Glutamatergic neuron (in vitro differentiated cells): ENCODE measurements at places on chromosomes 7 and 10.

DNA sequence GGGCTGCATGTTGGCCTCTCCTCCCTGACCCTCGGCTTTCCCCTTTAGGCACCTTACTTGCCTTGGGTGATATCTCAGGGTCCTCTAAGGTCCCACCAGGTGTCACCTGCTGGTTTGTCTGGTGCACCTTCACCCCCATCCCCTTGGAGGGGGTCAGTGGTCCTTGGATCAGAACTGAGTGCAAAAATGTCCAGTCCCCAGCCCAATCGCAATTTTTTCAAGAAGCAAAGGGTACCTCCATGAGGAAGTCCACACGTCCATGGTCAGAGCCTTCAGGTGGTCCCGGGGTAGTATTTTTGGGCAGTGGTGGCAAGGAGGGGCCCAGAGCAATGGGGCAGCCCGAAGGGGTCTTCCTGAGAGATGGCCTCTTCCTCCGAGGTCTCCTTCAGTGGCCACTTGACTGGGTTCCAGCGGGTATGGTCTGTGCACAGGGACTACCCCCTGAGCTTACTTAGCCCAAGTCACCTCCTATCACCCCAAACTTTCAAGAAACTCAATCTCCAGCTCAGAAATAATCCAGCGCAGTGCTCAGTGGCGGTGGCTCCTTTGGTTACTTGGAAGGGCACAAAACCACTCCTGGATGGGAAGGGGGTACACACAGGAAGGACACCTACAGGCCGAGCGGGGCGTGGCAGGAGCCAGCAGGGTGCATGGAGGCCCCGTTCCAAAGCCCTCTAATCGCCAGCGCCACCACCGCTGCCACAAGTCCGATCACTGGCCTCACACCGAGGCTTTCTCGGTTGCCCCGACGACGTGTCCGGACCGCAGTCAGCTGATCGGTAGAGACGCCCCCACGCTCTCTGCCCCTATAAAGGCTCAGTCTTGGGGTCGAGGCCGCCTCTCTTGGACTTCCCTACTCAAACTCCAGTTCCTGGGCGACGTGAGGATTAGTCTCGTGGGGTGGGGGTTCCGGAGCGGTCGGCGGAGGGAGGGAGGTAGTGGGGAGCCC, 4.5 kb downstream of the SAP25 start:
- peak; percentile 70 for DNase-seq

DNA sequence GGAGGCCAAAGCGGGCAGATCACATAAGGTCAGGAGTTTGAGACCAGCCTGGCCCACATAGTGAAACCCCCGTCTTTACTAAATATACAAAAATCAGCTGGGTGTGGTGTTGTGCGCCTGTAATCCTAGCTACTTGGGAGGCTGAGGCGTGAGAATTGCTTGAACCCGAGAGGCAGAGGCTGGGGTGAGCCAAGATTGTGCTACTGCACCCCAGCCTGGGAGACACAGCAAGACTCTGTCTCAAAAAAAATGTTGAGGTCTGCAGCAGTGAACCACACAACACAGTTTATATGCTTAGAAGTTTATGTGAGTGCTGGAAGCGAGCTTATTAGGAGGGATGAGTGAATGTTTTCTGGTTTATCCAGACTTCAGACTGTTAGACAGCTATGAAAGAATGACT, 10.4 kb downstream of the LHPP start:
- DNase-seq, result no peak

GRCh38 chr7:110877016-110877415, 213.9 kb upstream of the LRRN3 start:
- no peak for DNase-seq

GRCh38 chr10:97801422-97801821, 29.6 kb upstream of the SFRP5 start:
- no peak for DNase-seq

GRCh38 chr7:21972397-21972784, 26.7 kb upstream of the CDCA7L start:
- DNase-seq, result no peak

GRCh38 chr7:91512958-91513357, 248.7 kb downstream of the FZD1 start:
- no peak for DNase-seq

GRCh38 chr7:143387156-143387975, 6.2 kb downstream of the ZYX start:
- DNase-seq, result no peak

DNA sequence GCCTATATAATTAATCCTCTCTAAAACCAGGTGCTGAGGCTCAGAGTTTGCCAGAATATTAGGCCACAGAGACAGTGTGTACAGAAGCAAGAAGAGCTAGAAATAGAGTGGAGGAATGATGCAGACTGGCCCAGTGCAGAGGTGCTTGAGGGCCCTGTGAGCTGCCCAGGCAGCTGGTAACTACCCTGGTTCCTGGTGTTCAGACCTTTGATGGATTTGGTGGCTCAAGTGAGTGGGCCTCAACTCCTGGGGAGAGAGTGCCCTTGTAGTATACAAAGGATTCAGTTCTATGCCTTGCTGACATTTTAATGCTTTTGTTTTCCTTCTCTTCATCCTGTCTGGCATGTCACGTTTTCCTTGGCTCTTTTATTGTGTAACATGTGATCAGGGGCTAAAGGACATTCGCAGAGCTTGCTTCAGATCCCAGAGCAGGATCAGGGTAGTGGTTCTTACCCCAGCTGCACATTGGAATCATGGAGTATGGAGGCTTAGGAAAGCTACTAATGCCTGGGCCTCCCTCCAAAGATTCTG, 20.0 kb downstream of the LRRC4 start:
- DNase-seq, result no peak

GRCh38 chr7:143417734-143418383, 9.2 kb upstream of the EPHA1 start:
- DNase-seq, result no peak

GRCh38 chr10:120007261-120007660, 114.7 kb downstream of the SEC23IP start:
- no peak for DNase-seq

- no peak for DNase-seq
Observed at GRCh38 chr10:127498087-127498486, 51.0 kb upstream of the NPS start.

DNA sequence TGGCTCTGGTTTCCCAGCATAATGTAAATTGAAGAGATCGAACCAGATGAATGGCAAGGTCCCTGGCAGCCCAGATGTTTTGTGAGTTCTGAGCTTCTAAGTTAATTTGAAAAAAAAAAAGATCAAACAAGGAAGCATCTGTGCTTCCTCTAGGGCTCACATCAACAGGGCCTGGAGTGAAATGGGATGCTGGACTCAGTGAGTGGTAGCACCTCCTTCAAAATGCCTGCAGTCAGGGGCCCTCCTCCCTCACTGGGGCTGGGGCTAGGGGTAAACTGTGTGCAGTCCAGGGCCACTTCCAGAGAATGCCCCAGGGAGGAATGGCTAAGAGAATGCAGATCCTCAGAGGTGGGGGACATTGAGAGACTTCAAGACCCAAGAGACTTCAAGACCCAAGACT, 6.0 kb upstream of the CUEDC2 start:
- no peak for DNase-seq

GRCh38 chr7:28263622-28264271, 83.2 kb upstream of the JAZF1 start:
- no peak for DNase-seq

DNA sequence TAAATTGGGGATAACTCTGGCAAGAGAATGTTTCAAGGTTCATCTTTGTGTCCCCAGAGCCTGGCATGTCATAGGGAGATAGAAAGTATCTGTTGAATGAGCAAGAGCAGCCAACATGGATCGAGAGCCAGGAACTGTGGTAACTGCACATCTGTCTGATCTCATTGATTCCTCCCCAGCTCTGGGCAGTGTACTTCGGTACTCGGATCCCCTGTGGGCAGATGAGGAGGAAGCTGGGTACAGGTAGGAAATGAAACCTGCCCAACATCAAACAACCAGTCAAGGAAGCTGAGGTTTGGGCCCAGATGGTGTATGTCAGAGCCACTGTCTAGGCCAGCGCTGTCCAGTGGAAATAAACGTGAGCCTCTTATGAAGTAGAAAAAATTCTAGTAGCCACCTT, 76.4 kb downstream of the GRK5 start:
- no peak for DNase-seq

DNA sequence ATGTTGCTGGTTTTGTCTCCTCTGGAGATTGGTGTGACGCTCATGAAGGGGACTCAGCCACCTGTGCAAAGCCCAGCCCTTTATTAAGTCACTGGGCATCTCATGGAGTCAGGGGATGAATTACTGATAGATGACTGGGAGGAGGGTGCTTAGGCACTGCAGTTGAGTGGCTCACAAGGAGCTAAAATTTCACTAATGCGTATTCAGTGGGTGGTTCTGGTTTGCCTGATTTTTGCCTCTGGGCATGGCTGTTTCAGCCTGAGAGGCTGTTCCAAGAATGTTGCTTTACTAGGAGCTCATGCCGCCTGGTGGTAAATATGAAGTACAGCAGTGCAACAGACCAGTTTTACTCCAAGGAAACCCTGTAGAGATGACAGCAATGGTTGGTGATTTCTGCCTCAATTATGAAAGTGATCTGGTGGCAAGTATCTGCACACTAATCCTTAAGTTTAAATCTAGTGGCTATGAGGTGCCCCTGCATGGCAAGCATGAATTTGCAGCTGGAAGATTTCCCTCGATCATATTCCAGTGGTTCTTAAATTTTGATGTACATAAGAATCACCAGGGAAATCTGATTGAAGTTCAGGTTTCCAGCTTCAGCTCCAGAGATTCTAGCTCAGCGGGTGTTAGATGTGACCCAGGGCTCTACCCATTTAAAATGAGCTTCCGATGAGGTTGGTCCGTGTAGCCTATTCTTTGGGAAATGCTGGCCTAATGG, 19.9 kb downstream of the ACTA2 start:
- peak; percentile 38 for DNase-seq

DNA sequence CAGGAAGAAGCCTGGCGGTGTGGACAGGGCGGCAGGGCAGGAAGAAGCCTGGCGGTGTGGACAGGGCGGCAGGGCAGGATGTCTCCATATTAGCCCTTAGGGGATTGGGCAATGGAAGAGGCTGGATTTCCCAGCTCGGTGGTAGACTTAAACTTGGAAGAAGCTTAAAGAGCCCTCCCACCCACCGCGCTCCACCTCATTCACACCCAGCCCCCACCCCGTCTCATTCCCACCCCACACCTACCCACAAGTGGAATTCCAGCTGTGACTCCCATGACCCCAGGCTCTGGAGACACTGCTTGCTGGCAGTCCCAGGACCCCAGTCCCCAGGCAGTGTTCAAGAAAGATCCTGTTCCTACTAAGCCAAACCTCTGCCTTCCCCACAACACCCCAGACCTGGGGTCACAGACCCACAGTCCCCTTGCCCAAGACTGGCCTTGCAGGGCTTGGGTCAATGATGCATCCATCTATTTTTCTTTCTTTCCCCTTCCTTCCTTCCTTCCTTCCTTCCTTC, 34.0 kb downstream of the SPDYE6 start:
- DNase-seq, result no peak

- no peak for DNase-seq
Observed at GRCh38 chr10:36634916-36635315, 490.5 kb upstream of the ANKRD30A start.

DNA sequence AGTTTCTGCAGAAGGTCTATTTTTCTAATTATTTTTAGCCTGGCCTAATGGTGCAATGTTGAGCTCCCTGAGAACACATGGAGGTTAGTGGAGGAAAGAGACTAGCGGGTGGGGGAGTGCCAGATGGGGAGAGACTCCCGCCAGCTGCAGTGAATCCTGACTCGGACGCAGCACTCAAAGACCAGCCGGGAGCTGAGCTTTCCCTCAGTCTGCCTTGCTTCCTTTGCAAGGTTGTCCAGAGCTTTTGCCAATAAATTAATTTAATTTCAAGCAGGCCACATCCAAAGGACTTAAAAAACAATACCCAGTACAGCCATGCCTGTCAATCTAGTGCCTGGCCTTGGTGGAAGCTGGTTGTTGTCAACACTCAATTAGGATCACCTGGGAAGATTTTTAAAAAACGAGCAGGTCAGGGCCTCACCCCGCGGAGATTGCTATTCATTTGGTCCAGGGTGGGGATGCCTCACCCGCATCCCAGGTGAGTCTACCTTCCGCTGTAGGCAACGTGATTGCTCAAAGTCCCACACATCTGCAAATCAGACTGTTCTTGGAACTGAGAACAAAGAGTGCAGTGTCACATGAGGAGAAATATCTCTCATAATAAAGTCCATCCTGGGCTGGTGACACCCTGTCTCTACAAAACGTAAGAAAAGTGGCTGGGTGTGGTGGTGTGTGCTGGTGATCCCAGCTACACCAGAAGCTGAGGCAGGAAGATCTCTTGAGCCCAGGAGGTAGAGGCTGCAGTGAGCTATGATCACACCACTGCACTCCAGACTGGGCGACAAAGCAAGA, 4.0 kb downstream of the CLRN3 start:
- no peak for DNase-seq

GRCh38 chr10:63611078-63611477, 89.9 kb downstream of the REEP3 start:
- DNase-seq, result no peak

DNA sequence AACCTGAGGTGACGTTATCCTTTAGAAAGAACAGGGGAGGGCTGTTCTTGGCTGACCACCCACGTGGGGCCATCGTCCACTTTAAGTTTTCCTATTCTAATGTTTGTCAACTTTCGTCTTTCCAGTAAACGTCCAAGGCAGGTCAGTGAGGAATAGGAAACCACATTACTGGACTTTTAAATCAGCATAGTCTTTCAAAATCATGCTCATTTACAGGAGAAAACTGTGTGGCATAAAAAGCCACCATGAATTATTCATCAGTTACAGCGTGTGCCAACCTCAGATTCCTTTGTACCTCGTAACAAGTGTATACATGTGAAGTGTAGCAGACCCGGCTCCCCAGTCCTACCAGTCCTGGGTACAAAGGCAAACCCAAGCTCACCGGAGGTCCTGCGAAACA, 25.1 kb upstream of the ABLIM1 start:
- no peak for DNase-seq

DNA sequence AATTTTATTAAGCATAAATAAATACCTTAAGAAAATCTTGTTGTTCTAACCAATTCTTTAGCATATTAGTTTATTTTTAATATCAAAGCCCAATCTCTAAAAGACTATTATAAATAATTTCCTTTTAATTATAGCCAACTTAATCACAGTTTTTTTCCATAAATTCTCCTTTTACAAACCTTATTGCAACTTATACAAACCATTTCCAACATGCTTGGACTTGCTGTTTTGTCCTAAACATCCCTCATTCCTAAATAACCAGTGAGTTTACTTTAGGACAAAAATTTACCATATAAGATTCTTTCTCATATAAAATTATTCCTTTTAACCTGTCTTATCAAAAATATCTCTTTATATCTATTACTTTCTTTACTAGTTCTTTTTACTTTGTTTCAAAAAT, 25.2 kb upstream of the LSM8 start:
- no peak for DNase-seq

- no peak for DNase-seq
Observed at GRCh38 chr7:76428868-76429805, 4.4 kb downstream of the ZP3 start.

DNA sequence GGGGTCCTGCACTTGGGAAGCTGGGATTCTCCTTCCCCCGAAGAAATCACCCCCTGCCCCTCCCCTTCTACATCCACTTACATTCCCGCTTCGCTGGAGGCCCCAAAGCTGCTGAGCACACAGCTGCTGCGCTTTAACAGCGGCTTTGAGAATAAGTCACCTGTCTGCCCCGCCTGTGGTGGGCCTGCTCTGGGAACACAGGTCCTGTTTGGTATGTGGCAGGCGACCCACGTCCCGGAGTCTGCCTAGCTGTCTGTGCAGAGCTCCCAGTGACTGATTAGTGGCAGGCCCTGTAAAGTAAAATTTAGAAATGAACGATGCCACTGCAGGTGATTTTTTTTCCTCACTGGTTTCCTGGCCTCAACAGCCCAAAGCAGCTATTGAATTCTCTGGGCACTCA, 47.0 kb downstream of the CDH23 start:
- DNase-seq, result no peak

- DNase-seq, result no peak
Observed at GRCh38 chr7:44322631-44323363, 2.6 kb downstream of the CAMK2B start.

GRCh38 chr7:70699271-70699670, 432.7 kb upstream of the GALNT17 start:
- no peak for DNase-seq
